Vein endothelial cell (primary cell): ENCODE measurements at places on chromosomes 1 and 21. TPM values are rescaled to one million over a fixed set of nuclear protein-coding genes. Genes with fewer than 3 reads are reported as not detected.

PCSK9 gene
- total RNA-seq = 0.10 TPM in 1 of 2 replicates, not detected in the other

ANXA9 gene
- total RNA-seq = not detected in 2 replicates

VANGL2 gene
- total RNA-seq = not detected in 2 replicates

PROX1 gene
- 13.8 and 16.7 TPM in 2 replicates for total RNA-seq

YBEY gene
- 7.5 and 7.6 TPM in 2 replicates for total RNA-seq

FMN2 gene
- under 0.01 and 0.19 TPM in 2 replicates for total RNA-seq

GPR25 gene
- total RNA-seq = not detected in 2 replicates

MSH4 gene
- total RNA-seq = 0.10 and 0.33 TPM in 2 replicates

RHD gene
- total RNA-seq = not detected in 2 replicates

ADAMTS4 gene
- 14.0 and 44.2 TPM in 2 replicates for total RNA-seq

SMCP gene
- not detected in 2 replicates for total RNA-seq

CACNA1S gene
- not detected in 2 replicates for total RNA-seq

PTAFR gene
- total RNA-seq = 0.29 TPM in 1 of 2 replicates, not detected in the other

HLX gene
- 8.5 and 15.0 TPM in 2 replicates for total RNA-seq

SLC44A5 gene
- 6.7 and 19.9 TPM in 2 replicates for total RNA-seq

CBR3 gene
- 6.2 and 10.9 TPM in 2 replicates for total RNA-seq

CNR2 gene
- total RNA-seq = not detected in 2 replicates

TAL1 gene
- total RNA-seq = 45.1 and 48.3 TPM in 2 replicates

HCRTR1 gene
- total RNA-seq = 1.3 and 2.0 TPM in 2 replicates

MAP3K7CL gene
- 5.2 and 6.7 TPM in 2 replicates for total RNA-seq

OR2T29 gene
- total RNA-seq = not detected in 2 replicates
